Activated CD4-positive, alpha-beta T cell treated with anti-CD3 and anti-CD28 coated beads, Interleukin-2, amount 50 U/mL, for 4 hours (primary cell): ENCODE measurements at places on chromosomes 3 and 15.
A peak's percentile ranks its signal among the peaks of the same experiment; 100 is the strongest.

DNA sequence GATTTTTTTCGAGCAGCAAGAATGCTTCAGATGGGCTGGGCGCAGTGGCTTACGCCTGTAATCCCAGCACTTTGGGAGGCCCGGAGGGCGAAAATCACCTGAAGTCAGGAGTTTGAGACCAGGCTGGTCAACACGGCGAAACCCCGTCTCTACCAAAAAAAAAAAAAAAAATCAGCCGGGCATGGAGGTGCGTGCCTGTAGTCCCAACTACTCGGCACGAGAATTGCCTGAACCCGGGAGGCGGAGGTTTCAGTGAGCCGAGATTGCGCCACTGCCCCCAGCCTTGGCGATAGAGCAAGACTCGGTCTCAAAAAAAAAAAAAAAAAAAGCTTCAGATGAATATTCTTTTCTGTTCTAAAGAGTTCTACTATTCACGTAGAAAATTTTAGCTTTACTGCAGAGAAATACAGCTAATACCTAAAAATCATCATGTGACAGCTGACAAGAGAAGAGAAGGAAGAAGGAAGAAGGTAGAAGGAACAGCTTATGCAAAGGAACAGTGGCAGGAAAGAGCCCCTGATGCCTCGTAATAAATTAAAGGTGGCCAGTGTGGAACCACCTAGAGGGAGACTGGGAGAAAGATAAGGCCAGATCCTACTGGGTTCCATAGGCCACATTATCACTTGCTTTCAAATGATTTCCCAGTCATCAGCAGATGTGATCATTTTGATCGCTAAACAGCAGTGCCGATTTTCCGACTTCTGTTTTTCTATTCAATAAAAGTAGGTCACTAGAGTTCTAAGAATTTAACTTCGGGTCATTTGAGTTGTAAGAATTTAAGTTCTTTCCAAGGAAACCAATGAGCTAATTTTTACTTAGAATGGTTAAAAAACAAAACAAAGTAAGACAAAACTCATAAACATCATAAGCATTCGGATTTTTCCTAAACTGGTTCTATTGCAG is 1.5 kb downstream of the CMTM6 start:
- DNase-seq: no peak

DNA sequence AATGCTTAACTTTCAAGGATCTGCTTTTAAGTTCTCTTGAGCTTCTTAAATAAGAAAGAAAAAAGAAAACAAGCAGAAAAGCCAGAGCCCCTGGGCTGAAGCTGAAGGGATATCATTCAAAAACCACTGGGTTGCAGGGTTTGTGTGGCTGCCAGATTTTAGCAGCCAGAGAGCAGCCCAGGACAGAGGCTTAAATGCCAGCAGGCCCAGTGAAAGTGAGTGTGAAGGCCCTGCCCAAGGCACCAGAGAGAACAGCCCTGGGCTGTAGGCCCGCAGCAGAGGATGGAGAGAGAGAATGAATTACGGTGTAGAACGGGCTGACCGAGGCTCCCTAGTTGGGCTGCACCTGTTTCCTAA is 106.3 kb upstream of the BOC start:
- DNase-seq: no peak

- DNase-seq: no peak
Observed at GRCh38 chr15:96273317-96274086, 57.0 kb upstream of the NR2F2 start.

- no peak for DNase-seq
Observed at GRCh38 chr15:69749797-69750196, 297.2 kb downstream of the RPLP1 start.

DNA sequence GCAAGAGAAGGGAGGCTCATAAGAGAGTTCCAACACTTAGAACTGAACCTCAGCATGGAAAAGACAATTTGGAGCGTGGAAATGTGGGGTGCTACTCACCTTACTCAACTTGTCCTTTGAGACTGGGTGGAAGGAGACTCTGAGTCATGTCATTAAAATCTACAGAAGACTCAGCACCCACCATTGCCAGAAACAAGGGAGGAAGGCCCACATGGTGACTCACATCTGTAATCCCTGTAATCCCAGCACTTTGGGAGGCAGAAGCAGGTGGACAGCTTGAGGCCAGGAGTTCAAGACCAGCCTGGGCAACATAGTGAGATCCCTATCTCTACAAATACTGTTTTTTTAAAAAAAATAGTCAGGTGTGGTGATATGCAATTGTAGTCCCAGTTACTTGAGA is 161.9 kb upstream of the UBE3A start:
- no peak for DNase-seq

- DNase-seq: no peak
Observed at GRCh38 chr15:42274702-42274989, 1.4 kb upstream of the TMEM87A start.

DNA sequence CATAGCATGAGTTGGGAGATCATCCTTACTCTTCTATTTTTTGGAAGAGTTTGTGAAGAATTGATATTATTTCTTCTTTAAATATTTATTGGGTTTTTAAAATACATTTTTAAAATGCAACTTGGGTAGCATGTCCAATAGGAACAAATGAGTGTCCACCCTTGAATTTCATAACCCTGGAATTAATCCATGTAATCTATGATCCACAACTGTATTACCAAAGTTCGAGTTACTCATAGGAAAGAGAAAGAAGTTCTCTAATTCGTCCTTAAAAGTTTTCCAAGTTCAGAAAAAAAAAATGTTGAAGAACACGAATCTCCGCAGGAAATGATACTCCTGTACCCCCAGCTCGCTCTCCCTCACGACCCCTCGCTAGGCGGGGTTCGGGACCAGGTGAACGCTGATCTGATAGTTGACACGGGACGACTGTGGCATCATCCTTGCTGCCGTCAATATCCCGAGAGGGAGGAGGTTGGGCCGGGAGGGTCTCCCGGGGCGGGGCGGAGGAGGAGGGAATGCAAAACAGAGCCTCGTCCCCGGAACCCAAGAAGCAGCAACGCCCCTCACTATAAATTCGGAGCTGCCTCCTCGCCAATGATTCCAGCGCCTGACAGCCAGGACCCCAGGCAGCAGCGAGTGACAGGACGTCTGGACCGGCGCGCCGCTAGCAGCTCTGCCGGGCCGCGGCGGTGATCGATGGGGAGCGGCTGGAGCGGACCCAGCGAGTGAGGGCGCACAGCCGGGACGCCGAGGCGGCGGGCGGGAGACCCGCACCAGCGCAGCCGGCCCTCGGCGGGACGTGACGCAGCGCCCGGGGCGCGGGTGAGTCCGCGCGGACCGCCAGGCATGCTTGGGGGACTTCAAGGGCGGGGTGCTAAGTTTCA is at the start of gene AGTR1:
Gene AGTR1, plus strand, starts transcription at position 598 of the 884 bp plus-strand sequence. CDS start 43,133 bp downstream, outside the sequence.
- DNase-seq: no peak

DNA sequence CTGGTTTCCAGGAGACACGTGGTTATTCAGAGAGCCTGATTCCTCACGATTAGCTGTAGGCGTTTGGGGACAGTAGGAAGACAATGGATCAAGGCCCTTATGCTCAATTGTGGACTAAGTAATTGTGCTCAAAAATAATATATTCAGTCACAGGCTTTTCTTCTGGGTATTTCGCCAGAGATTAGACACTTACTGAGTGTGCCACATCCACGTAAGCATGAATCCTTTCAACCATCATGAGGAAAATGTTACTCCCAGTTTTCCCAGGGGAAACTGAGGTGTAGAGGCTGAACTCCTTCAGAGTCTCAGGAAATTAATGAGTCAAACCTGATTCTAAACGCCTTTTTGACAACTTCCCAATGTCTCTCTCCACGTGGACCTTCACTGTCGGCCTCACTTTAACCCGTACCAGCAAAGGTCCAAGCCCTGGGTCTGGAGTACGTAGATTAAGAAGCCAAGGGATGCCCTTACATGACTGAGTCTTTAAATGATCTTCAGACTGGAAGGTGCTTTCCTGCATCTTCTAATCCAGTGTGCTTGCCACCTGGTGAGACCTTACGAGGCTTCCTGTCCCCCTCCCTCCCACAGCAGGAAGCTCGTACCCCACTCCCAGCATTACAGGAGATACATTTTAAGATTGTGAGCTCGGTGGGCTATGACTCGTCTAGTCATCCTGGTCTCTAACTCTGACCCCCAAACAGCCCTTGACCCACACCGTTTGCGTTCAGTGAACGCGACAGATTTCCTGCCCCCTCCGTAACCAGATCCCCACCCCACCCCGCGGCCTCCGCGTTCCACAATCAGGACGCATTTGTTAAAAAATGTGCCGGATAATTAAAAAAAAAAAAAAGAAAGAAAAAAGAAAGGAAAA is 1.7 kb downstream of the PKM start:
- DNase-seq: peak; percentile 48

DNA sequence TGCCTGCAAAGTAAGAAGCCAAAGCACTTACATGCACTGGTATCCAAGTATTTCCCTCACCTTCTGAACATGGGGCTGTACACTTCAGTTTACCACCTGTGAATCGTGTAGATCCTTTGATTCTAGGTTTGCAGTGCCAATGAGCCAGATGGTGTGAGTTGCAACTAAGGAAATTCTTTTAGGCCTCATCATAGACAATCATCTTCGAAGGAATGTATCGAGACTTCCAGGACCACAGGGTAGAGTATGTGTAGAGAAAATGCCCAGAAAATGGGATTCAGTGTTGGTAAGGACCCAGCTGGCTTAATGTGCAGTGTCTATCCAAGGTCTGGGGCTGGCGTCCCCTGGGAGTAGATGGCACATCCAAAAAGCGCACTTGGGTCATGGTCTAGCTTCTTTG is 323.2 kb upstream of the TPM1 start:
- no peak for DNase-seq

DNA sequence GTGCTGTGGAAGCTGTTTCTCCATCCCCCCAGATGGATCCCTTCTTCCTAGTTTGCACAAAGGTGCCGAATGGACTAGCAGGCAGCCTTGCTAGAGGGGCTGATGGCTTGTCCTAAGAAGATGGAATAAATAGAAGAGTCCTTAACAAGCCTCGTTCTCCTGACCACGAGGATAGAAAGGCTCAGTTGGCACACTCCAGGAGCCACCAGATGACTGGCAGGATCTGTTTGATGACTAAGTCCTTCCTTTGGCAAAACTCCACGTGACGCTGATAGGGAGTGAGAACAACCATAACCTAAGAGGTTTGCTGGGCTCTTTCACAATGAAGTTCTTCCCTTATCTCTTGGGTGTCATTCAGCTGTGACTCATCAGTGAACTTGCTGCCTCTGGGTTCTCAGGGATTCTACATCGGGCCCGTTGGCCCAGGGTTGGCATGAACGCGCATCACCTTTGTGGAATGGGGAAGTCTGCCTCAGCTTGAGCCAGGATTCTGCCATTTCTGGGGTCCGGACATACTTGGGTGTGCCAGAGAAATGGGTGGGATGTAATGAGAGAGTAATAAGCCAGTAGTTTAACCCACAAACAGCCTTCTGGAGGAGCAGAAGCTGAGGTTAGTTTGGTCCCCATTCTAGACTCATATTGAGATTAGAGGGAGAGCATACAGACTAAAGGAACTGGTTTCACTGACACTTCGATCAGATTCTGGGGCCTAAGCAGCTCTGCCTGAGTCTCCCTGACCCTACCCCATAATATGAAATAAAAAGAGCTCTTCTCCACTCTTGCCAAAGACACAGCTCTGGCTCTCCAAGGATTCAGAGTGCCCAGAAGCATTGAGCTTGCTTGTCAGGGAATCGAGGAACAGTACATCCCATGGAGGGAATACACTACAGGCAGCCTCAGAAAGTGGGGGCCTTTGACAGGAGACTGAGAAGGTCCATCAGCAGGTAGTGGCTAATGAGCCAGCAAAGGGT is 2.0 kb upstream of the MELTF start:
- DNase-seq: no peak

- no peak for DNase-seq
Observed at GRCh38 chr3:61725851-61726333, 164.5 kb downstream of the PTPRG start.

- DNase-seq: no peak
Observed at GRCh38 chr3:194277786-194278130, 73.4 kb downstream of the CPN2 start.

- no peak for DNase-seq
Observed at GRCh38 chr3:107619549-107619948, 96.8 kb downstream of the BBX start.

- DNase-seq: peak; percentile 50
Observed at GRCh38 chr3:158659454-158660237, 12.8 kb downstream of the LXN start.

GRCh38 chr3:167872032-167872431 is 136.5 kb downstream of the SERPINI1 start:
- no peak for DNase-seq

DNA sequence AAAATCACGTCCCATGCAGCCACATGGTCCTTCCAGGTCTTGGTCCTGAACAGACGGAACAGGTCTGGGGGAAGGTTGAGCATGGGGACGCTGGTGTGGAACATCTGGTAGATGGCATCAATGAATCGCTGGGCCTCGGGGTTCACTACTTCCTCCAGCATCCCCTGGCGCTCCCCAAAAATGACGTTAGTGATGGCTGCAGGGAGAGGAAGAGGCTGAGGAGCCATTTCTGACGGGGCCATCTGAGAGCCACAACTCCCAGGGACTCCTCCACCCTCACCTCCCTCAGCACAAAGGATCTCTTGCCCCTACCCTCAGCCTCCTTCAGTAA is 23.7 kb downstream of the CYP11A1 start:
- DNase-seq: no peak

DNA sequence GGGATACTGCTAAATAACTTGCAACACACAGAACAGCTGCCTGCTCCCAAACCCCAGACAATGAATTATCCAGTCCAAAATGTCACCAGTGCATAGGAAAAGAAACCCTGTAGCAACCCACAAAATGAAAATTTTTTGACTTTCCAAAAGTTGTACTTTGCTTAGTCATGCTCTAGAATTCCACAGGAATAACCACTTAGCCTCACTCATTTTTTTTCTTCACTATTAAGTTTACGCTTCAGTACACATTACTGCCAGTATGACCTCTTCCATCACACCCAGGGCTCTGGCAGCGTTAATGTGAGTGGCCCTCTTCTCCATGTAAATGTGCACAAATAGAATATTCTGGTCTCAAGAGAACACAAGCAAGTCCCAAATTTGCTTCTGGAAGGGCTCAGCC is 259.8 kb downstream of the MAGI1 start:
- DNase-seq: no peak

- no peak for DNase-seq
Observed at GRCh38 chr3:65524584-65524983, 514.1 kb downstream of the MAGI1 start.

DNA sequence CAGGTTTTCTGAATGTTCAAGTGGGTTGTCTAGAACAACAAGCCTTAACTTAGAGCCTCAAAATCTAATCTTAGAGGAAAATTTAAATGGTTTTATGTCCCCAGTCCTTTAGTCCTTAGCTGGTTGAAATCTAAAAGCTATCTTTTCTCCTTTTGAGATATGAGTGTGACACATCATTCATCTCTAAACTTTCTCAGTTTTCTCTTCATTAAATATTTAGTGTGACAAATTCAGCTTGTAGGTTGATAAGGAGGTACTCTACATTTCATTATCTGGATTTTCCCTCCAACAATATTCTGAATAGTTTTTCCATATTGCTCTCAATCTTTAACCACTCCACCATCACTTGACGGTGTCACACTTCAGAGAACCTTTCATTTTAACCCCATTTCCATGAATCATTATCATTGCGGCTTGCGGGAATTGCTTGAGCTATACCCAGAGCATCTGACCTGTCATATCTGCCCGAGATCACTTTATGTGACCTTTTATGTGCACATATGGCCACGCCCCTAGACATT is 16.1 kb upstream of the ATP8B4 start:
- DNase-seq: no peak

- DNase-seq: no peak
Observed at GRCh38 chr15:68310178-68310803, 32.7 kb downstream of the FEM1B start.

GRCh38 chr3:107588217-107588616 is 65.5 kb downstream of the BBX start:
- DNase-seq: no peak

- no peak for DNase-seq
Observed at GRCh38 chr3:143138953-143139352, 19.4 kb downstream of the CHST2 start.
